ENCODE measurements at places on chromosomes 5 and 9.

DNA sequence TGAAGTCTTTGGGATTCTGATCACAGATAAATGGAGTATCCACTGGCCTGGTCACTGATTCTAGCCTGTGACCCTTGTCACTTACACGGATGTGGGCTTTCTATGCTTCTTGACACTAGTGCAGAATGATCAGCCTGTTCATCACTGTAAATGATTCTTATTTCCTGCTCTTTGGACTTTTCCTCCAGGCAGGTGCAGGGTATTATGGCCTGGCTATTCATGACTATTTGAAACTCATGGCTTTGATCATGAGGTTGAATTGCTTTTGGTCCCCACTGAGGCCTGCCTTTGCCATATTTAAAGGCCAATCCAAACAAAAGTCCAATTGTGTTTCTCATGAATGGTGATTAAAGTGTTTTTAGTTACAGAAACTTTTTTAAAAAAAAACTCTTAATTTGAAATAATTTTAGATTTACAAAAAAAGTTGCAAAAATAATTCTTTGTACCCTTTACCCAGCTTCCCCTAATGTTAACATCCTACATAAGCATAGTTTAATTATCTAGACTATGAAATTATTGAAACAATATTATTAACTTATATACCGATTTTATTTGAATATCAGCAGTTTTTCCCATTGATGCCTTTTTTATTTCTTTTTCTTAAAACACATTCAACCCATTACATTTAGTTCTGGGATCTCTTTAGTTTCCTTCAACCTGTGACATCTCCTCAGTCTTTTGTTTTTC, 68.1 kb downstream of the GALNT10 start:
- DNase-seq = no peak

- DNase-seq = no peak
These were observed 102.3 kb downstream of the CPLANE1 start for GRCh38 chr5:37146896-37147295.

- no peak for DNase-seq
These were observed 450.2 kb upstream of the ZNF608 start for GRCh38 chr5:125196481-125197111.

GRCh38 chr9:87383344-87384150, 114.1 kb upstream of the DAPK1 start:
- no peak for DNase-seq

GRCh38 chr9:36029202-36029601, 7.5 kb upstream of the RECK start:
- no peak for DNase-seq

GRCh38 chr5:144179226-144179625, 8.6 kb downstream of the KCTD16 start:
- DNase-seq = no peak

- no peak for DNase-seq
These were observed 253.7 kb upstream of the PRDM9 start for GRCh38 chr5:23253621-23254198.

DNA sequence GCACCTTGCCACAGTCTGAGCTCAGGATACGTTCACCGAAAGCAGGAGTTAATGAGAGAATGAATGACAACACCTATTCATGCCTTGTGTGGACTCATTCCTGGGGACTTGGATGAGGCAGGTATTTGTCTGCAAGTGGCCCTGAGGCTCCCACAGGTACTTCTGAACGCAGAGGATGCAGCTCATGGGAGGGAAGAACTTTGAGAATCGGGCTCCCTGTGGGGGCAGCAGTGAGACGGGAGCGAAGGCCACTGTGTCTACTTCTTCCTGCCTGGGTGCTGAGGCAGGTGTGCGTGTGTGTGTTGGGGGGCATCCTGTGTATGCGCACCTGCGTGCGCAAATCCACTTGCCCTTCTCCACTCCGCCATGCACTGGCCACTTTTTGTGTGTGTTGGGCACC, 42.2 kb downstream of the PTPN3 start:
- DNase-seq = no peak

DNA sequence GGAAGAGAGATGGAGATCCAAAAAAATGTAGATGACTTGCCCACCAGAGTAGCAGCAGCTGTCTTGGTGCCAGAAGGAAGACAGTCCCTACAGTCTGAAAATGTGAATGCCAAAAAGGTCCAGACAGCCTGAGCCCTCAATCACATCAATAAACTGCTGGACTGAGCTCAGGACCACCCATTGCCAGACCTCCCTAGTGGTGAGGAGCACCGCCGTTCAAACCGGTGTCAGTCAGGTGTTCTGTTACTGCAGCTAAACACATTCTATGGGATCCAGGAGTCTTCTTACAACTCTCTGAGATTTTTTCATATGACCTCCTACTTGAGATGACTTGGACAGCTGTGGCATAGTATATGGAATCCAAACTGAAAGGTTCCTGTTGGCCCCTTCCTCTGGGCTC, 32.0 kb upstream of the OTP start:
- DNase-seq = no peak

GRCh38 chr5:132462856-132463745, 27.5 kb downstream of the IRF1 start:
- DNase-seq = no peak

GRCh38 chr5:161288071-161288470, 258.5 kb downstream of the GABRB2 start:
- DNase-seq = no peak

- DNase-seq = no peak
These were observed 39.6 kb downstream of the PDE6A start for GRCh38 chr5:149904977-149905376.

GRCh38 chr5:116288524-116288923, 203.7 kb downstream of the COMMD10 start:
- DNase-seq = no peak

DNA sequence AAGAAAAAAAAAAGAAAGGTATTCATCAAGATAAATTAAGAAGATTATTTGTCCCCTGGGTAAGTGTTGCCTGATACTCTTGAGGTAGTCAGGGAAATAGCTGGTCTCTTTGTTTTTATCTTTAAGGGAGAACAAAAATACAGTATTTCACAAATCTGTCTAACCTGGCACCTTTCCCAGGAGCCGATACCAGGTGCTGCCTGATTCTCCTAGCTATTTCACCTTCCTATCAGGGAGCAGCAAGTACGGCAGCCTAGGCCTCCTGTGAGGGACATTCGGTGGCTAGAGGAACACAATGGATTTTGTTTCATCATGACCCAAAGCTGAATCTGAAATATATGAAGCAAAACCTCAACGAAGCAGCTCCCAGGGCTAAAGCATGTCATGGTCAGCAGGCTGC, 86.0 kb downstream of the TARS1 start:
- no peak for DNase-seq

- no peak for DNase-seq
These were observed 7.7 kb upstream of the FANCC start for GRCh38 chr9:95325221-95325620.

GRCh38 chr5:66987949-66988838, 208.4 kb downstream of the CD180 start:
- no peak for DNase-seq

Data from activated naive CD8-positive, alpha-beta T cell treated with anti-CD3 and anti-CD28 coated beads, Interleukin-2, amount 50 U/mL, for 16 hours (primary cell).